ENCODE measurements at places on chromosomes 3 and 15.

GRCh38 chr3:181757694-181758306 is 46.1 kb downstream of the SOX2 start:
- no peak for DNase-seq

- no peak for DNase-seq
These were observed 3.3 kb downstream of the NPTN start for GRCh38 chr15:73629798-73630429.

GRCh38 chr3:78900880-78901279 is 866.9 kb downstream of the ROBO1 start:
- DNase-seq: no peak

DNA sequence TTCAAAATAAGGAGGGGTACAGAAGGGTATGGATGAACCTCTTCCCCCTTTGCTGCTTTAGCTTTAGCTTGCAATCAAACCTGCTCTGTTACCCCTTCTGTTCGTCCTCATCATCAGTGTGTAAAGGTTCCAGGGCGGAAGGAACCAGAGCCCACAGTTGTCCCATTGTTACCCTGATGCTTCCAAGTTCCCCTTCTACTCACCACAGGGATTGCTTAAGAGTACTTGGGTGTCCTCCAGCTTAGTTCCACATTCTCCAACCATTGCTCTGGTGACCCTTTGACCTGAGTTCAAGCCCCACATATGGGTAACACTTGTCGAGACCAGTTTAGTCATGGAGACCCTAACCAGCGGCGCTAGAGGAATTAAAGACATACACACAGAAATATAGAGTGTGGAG is 1080.1 kb upstream of the ALCAM start:
- no peak for DNase-seq

DNA sequence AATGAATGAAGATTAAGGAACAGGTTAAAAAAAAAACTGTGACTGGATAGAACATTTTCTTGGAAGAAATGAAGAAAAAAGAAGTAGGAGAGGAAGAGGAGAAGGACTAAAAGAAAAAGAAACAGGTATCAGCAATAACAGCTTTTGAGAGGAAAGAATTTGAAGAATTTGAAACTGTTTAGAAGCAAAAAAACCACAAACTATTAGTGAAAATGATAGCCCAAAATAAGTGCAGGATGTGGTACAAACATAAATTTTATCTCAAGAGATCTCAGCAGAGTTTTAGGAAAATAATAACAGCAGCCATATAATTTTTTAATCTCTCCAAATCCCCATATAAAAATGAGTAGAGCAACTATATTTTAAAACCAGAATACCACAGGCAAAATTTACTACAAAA is 8.8 kb upstream of the A4GNT start:
- DNase-seq: no peak

- no peak for DNase-seq
These were observed 201.9 kb downstream of the WNT5A start for GRCh38 chr3:55285156-55285555.

- DNase-seq: no peak
These were observed 17.6 kb downstream of the ADAM10 start for GRCh38 chr15:58731756-58732535.

DNA sequence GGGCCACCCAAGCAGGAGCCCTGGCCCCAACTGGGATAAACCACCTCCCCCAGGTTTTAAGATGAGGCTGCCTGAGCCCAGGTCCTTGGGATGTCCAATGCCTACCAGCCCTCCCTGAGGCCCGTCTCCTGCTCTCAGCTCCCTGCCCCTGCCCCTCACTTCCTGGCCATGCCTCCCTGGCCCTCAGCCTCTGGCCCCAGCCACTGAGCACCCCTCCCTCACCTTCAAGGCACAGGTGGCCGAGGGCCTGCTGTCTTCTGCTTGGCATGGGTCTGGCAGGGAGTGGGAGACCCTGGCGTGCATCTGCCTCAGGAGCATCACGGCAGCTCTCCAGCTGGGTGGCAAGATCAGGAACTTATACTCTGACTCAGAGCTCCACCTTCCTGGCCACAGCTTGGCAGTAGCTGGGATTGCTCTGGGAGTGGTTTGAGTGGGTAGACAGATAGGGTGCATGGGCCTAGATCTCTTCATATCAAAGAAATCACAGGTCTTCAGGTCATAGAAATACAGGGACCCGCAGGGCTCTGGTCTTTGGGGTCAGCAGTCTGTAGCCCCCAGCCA is at the start of gene PLA2G4E:
TSS of gene PLA2G4E (minus strand) at position 330 of the 561 bp plus-strand sequence. CDS start at position 318, 12 bp downstream.
- no peak for DNase-seq

Data from psoas muscle (tissue), 8 donors.